Muscle of leg (tissue), 16 donors: ENCODE measurements at places on chromosomes 16 and 17. TPM values are rescaled to one million over a fixed set of nuclear protein-coding genes. Genes with fewer than 3 reads are reported as not detected.

Gene KRT39
- 3.8 TPM for total RNA-seq

Gene CFAP119
- 1.8 TPM for total RNA-seq

- DNase-seq = peak; percentile 77
These were observed 84.1 kb downstream of the TBC1D16 start for GRCh38 chr17:79951361-79952264.

GRCh38 chr17:44084131-44084538 is 13.6 kb downstream of the G6PC3 start:
- no peak for DNase-seq
